ENCODE measurements at places on chromosomes 1 and 21.

- DNase-seq = no peak
Measured at GRCh38 chr1:30660241-30660640, 63.1 kb downstream of the MATN1 start.

DNA sequence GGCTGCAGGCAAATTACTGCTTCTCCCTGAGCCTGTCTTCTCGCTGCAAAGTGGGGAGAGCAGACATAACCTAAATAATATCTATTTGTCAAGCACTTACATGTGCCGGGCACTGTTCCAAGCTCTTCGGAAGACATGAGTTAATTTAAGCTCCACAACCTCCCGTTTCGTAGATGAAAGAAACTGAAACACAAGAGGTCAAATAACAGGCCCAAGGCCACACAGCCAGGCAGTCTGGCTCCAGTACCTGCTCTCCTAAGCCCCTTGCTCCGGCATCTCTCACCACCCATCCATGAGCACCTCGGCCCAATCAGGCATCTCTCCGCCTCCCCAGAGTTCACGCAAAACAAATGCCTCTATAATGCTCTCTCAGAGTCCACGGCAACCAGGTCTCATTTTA is 65.4 kb downstream of the TAS1R2 start:
- DNase-seq = no peak

GRCh38 chr1:42860339-42861013 is 14.1 kb downstream of the ZNF691 start:
- DNase-seq = no peak

DNA sequence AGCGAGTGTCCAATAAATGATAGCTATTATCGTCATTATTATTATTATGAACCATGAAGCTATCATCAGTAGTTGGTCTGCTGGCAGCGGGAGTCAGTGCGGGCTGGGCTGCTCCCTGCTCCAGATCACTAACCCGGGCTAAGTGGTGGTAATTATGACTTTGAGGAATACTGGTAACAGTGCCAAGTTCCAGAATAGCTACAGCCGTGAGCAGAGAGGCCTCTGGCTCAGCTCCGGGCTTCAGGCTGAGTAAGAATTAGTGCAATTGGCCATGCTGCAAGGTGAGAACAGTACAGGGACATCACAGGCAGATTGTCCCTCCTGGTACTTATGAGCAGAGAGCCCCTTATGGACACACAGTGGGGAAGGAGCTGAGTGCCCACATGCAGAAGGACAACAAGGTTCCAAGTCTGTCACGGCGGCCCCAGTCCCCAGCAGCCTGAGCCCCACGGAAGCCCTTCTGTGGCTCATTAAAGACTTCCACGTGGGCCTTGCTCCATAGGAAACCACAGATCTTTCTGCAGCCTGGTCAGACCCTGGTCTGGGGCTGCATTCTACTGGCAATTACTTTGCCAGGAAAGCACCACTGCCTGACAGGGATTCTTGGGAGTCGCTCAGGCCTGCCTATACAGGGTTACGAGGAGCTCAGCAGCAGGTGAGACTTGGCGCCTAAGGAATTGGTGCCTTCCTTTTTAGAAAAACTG is 235.1 kb downstream of the RRAGC start:
- DNase-seq = no peak

GRCh38 chr1:3461934-3462275 is 7.4 kb downstream of the ARHGEF16 start:
- no peak for DNase-seq

DNA sequence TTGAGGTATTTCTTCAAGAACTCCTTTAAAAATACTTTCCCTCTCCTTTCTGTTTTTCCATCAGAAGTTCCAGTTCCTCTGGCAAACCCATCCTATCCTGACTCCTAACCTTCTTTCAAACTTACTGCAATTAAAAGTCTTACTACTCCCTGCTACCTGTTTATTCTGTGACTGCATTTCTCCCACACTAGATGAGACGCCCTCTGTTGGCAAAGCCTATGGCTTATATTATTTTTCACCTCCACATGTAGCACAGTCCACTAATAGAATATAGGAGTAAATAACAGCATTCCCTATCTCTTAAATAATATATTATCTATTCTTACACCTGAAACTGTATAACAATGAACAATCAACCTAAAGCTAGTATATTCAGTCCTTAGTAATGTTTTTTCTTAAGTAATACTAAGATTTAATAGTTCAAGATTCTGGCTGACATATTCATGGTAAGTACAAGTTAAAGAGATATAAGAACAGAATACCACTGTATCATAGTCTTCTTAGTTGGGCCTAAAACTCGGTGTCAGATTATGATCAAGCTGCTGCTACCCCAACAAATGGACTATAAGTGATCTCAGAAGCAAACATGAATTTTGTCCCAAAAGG is 54.8 kb downstream of the RAB3GAP2 start:
- DNase-seq = no peak

GRCh38 chr1:1758692-1759455 is 19.4 kb downstream of the NADK start:
- DNase-seq = no peak

- no peak for DNase-seq
Measured at GRCh38 chr21:31802331-31802730, 70.4 kb upstream of the SCAF4 start.

DNA sequence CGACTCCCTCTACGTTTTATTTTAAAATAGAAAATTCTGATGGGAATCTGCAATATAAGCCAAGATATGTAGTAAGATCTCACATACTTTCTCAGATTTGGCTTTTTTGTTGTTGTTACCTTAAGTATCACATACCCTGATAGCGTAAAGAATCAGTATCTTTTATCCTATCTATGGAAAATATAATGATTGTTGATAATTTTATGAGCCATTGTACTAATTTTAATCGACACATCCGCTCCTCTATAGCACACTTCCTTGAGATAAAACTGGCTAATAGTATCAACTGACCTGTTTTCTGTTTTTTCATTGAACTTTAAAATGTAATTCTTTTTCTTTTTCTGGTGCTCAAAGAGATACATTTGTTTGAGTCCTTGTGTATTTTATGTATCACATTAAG is 118.7 kb downstream of the NFIA start:
- no peak for DNase-seq

- no peak for DNase-seq
Measured at GRCh38 chr1:111725192-111725591, 14.0 kb downstream of the INKA2 start.

DNA sequence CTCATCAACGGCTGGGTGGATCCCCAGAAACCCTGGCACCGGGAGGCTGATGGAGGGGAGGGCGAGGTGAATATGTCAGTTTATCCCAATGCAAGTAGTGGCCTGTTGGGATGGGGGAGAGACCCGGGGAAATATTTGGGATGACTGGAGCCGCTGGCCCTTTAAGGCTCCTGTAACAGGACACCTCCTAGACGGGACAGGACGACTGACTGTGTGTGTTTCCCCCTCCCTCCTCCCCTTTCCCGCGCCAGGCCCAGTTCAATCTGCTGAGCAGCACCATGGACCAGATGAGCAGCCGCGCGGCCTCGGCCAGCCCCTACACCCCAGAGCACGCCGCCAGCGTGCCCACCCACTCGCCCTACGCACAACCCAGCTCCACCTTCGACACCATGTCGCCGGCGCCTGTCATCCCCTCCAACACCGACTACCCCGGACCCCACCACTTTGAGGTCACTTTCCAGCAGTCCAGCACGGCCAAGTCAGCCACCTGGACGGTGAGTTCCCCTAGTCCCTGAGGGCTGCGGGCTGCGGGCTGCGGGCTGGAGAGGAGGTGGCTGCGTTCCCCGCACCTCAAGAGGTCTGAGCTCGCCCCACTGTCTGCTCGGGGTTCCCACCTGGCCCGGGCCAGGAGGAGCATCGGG is 44.8 kb upstream of the CCDC27 start:
- DNase-seq = no peak

- no peak for DNase-seq
Measured at GRCh38 chr1:54507033-54507870, 40.8 kb upstream of the ACOT11 start.

DNA sequence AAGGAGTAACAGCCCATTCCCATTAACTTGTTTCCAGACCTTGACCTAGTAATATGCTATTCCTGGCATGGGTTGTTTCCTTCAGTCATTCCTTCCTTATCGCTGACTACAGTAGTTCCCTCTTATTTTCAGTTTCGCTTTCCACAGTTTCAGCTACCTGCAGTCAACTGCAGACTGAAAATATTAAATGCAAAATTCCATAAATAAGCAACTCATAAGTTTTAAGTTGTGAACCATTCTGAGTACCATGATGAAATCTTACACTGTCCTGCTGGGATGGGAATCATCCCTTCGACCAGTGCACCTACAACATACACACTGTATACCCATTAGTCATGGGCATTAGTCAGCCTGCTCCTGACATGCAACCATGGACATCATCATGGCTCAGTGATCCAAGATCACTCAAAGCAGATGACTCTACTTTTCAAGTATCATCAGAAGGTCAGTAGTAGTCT is 66.7 kb downstream of the CCDC30 start:
- no peak for DNase-seq

DNA sequence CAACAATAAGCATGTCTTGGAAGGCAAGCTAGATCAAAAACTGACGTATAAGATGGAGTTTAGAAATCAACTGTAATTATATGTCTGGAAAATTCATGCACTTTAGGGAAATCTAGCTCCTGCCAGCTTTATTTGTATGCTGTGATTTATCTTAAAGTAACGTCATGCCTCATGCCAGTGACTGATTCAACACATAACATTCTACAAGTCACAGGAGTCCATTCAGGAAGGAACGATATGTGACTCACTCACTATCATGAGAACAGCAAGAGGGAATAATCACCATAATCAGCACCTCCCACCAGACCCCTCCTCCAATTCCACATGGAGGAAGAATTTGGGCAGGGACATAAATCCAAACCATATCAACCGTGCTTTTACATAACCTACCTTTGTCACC is 682.4 kb upstream of the ADAMTS5 start:
- no peak for DNase-seq

DNA sequence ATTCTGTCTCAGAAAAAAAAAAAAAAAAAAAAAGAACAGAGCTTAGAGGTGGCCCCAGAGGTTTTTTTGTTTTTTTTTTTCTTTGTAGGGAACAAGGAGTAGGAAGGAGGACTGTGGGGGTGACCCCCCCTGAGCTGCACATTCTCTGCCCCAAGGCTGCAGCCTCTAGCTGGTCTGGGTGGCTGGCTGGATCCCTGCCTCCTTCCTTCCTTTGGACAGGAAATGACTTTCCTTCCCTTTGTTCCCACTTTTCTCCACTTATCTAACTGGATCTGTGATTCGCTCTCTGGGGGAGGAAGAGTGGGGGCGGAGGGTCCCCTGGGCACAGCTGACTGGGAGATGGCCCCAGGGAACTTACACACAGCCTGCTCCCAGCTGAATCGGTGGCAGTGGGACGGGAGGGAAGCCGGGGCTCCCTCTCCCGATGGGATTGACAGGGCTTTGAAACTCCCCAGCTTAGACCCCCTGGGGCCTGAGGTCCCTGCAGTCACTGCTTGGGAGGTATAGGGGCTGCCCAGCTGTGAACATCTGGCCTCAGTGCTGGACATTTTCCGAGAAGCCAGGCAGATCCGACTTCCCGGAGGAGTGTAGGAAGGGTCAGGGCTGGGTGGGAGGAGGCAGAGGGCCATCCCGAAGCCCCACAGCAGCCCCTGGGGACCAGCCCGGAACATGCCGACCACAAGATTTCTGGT is 2.1 kb downstream of the FBLIM1 start:
- no peak for DNase-seq

- no peak for DNase-seq
Measured at GRCh38 chr1:89609781-89610456, 23.0 kb upstream of the LRRC8C start.

DNA sequence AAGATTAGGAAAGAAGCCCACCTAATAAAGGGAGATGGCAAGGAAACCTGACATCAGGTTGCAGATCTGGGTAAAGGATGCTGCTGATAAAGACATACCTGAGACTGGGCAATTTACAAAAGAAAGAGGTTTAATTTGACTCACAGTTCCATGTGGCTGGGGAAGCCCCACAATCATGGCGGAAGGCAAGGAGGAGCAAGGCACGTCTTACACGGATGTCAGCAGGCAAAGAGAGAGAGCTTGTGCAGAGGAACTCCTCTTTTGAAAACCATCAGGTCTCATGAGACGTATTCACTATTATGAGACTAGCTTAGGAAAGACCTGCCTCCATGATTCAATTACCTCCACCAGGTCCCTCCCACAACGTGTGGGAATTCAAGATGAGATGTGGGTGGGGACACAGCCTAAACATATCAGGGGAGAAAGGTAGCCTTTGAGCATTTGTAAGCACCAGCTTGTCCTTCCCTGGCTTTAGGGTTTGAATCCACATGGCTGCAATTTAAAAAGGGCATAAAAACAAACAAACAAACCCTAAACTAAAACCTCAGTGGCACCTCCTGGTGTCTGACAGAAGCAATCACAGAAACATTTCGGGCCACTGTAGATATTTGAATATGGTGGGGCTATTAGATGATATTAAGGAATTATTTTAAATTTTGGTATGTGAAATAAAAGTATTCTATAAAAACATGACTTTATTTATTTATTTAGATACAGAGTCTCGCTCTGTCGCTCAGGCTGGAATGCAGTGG is 33.1 kb downstream of the SLC2A7 start:
- no peak for DNase-seq

DNA sequence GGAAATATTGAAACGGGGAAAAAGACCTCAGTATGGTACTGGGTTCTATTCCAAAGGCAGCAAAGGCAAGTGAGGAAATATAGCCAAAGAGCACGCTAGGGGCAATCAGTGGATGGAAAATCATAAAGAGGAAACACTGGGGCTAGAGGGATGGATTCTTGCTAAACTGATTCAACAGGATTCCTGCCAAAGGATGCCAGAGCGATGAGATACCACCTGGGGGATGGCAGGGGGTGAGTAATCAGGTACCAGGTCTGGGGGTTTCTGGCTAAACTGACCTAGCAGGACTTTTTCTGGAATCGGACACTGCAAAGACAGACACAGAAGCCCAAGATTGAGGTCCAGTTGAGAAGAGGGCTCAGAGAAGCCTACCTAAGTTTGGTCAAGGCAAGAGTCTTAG is 6.7 kb downstream of the CHI3L2 start:
- no peak for DNase-seq

Data from activated naive CD8-positive, alpha-beta T cell treated with anti-CD3 and anti-CD28 coated beads, Interleukin-2, amount 50 U/mL, for 16 hours (primary cell).